ENCODE measurements at places on chromosomes 1 and 21. TPM values are rescaled to one million over a fixed set of nuclear protein-coding genes. Genes with fewer than 3 reads are reported as not detected.

SPRR4 gene
- not detected for total RNA-seq

ACTL8 gene
- not detected for total RNA-seq

ARHGEF19 gene
- total RNA-seq: 3.8 TPM

CDC42BPA gene
- total RNA-seq: 31.8 TPM

SLC45A1 gene
- 0.79 TPM for total RNA-seq

KCNQ4 gene
- 3.0 TPM for total RNA-seq

KCNE2 gene
- total RNA-seq: not detected

PLXNA2 gene
- total RNA-seq: 20.0 TPM

NUF2 gene
- 1.5 TPM for total RNA-seq

LEFTY1 gene
- total RNA-seq: 0.19 TPM

All from heart left ventricle (tissue), 16 donors.